ENCODE measurements at places on chromosomes 5 and 9.
A peak's percentile ranks its signal among the peaks of the same experiment; 100 is the strongest.

- no peak for ATAC-seq
These were observed 8.6 kb downstream of the TEK start for GRCh38 chr9:27117489-27118135.

GRCh38 chr5:90866915-90867731 lies 308.5 kb downstream of the ADGRV1 start:
- no peak for ATAC-seq

DNA sequence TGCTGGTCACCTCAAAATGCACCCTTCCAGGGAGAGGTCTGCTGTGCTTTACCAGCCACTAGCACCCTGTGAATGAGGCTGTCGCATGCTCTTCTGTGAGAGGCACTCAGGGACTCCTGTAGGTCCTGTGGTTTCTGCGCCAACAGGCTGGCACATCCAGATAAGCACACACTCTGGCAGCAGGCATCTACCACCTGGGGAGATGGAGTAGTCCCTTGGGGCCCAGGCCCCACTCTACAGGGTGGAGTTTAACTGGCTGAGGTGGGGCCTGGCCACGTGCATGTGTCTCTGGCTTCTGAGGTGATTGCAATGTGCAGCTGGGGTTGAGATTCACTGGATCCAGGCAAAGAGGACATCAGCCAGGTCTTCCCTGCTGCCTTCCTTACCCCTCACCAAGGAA lies 32.3 kb downstream of the TMEM174 start:
- ATAC-seq, result no peak

DNA sequence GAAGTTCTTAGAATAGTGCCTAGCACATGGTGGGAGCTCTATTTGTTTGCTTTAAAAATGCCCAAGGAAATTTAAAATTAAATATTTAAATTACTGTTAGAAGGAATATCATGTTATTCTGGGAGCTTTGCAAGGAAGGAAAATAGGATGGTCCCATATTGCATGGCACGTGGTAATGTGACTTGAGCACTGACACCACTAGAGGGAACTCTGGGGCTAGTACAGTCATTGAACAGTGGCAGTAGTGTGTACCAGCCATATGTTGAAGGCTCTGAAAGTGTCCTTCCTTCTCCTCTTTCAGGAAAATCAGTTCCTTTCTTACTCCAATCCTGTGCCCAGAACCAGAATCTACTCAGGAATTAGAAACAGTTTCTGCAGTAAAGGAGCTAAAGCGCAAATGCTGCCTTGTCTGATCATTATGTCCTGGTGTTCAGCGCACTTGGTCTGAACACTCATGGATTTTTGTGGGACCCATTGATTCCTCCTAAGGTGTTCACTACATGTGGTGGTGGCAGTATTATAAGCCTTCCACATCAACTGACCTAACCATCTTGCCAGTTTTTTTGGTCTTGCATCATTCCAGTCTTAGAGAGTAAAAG lies 54.1 kb downstream of the GDA start:
- peak; percentile 53 for ATAC-seq

DNA sequence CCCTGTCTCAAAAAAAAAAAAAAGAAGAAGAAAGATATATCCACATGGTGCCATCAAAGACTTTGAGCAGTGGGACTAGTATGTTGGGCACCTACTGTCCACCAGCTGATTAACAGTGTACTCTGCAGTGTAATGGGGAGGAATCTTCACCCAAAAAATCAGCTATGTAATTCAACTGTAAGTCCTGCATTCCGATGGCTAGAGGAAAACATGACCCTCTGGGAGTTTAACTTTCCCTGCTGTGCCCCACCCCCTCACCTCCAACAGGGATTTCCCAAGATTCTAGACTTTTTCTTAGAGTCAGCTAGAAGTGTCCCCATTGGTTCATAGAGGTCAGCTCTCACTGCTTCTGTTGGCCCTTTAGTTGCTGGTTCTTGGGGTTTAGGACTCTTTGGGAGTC lies 221.2 kb upstream of the CLINT1 start:
- ATAC-seq, result no peak

DNA sequence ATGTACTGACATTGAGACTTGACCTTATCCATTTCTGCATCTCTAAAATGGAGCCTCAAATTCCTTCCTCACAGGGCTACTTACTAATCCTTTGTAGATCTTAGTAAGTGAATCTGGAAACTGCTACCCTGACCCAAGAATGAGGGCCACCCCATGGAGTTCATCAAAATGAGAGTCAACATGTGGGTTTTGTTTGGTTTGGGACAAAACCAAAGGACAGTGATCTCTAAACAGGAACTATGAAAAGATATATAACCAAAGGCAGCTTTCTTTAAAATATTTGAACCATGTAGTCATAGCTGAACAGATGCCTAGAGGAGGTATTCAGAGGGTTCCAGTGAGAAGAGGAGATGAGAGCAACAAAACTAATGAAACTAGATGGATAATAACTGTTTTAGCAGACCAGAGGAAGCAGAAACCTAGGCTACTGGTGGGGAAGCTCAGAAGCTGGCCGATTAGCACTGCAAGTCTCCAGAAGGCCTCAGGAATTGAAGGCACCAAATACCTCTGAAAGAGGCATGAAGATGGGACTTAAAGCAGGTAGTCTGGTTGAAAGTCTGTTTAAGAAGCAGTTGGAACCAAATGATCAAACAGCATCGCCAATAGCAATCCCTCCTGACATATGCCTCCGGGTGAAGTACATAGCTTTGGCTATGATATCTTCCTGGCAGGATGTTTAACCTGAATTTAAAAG lies 45.8 kb downstream of the THOC3 start:
- ATAC-seq, result no peak

DNA sequence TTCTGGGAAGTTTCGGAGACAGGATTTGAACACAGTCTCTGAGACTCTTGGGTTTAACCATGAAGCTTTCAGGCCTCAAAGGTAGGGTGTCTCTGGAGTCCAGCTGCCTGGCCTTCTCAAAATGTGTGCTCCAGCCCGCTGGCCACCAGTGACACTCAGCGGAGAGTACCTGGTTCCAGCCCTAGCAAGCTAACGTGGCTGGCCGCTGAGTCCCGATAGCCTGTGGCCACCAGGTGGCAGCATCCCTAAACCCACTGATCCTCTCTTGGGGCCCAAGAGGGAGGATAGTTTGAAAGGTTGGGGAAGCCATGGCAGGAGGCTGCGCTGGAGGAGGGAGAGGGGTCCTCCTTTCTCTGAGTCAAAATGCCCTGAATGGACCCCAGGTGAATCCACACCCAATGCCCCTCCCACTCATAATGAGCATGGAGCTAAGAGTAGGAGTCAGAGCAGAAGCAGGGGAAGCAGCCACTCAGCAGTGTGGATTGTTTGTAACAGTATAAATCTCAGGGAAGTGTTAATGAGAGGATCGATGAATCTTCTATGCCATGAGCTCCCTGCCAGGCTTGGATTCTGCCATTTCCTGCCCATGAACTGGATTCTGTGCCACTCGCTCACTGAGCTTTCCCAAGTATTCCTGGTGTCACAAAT lies 5.4 kb upstream of the TIFAB start:
- peak; percentile 37 for ATAC-seq

GRCh38 chr5:161301586-161301985 lies 244.9 kb downstream of the GABRB2 start:
- no peak for ATAC-seq

GRCh38 chr9:5870691-5871090 lies 20.0 kb upstream of the MLANA start:
- ATAC-seq, result no peak

DNA sequence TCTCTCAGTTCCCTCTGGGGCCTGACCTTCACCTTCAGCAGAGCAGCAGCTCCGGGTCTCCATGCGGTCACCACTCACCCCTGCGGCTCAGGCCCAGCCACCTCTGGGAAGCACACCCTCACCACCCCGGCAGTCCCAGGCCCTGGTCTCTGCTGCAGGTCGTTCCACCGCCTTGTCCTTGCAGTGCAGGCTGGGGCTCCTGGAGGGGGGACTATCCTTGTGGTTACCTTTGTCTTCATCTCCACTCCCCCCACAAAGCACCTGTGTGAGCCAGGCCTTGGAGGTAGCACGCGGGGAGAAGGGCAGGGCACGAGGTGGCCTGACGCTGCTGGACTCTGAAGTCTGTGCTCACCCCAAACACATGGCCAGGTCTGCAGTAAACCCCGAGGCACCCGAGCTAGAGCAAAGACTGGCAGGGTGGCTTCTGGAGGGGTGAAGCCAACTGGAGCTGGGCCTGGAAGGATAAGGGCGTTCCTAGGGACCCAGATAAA lies 33.2 kb upstream of the RXRA start:
- no peak for ATAC-seq

- no peak for ATAC-seq
These were observed 23.0 kb downstream of the INIP start for GRCh38 chr9:112694706-112695555.

- ATAC-seq, result no peak
These were observed 14.0 kb downstream of the PDGFRB start for GRCh38 chr5:150141544-150142184.

DNA sequence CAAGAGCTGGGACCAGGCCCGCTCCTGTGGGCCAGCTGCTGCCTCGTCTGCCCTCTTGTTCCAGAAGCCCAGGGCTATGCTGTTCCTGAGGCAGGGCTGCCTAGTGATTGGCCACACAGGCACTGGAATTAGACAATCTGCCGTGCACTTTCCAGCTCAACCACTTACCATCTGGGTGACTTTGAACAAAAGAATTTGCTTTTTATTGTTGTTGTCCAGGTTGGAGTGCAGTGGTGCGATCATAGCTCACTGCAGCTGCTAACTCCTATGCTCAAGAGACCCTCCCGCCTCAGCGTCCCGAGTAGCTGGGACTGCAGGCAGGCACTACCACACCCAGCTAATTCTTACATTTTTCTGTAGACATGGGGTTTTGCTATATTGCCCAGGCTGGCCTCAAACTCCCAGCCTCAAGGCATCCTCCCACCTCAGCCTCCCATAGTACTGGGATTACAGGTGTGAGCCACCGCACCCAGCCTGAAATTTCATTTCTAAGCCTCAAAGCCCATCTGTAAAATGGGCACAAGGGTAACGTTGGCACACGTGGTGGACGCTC lies 1.2 kb upstream of the NEK6 start:
- no peak for ATAC-seq

- ATAC-seq, result no peak
These were observed 26.7 kb upstream of the FRMPD1 start for GRCh38 chr9:37624073-37624472.

DNA sequence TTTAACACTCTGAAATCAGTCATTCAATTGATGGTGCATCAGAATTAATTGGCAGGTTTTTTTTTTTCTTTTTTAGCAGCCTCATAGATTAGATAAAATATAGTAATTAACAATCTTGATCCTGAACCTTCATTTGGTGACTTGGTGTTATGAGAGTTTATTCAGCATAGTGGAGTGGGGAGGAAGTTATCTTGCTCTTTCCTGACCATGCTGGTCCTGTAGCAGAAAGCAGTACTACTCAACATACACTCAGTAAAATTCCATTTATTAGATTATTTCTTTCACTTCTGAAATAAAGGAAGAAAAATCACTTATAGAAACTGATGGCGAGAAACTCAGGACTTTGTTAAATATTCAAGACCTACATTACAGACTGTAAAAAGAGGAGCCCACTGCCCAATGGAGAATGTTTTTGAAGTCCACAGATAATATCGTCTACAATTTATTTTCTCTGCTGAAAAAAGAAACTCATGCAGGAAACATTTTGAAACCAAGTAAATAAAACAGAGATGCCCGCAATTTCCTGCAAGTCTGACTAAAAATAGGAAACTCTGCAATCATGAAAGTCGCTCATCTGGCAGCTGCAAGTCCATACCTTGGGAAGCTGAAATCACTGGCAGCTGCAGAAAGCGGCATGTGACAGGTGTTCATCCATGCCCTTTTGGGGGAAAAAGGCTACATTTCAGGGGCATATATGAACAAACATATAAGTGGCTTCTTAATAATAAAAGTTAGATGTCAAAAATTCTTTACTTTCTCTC lies 233.2 kb upstream of the RFX3 start:
- ATAC-seq, result no peak

DNA sequence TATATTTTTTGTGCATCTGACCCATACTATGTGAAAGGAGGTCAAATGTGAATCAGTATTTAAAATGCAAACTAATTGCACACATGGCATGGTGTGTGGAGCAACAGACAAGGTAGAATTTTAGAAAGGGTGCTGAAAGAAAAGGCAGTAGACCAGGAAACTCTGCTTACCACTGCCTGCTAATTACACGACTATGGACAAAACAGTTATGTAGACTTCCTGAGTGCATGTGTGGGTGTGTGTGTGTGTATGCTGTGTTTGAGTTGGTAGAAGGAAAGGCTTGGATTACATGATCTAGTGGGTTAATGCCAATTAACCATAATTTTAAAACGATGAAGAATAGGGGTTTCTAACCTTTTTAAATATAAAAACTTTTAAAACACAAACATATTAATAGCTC lies 349.9 kb downstream of the SH3GL2 start:
- no peak for ATAC-seq

DNA sequence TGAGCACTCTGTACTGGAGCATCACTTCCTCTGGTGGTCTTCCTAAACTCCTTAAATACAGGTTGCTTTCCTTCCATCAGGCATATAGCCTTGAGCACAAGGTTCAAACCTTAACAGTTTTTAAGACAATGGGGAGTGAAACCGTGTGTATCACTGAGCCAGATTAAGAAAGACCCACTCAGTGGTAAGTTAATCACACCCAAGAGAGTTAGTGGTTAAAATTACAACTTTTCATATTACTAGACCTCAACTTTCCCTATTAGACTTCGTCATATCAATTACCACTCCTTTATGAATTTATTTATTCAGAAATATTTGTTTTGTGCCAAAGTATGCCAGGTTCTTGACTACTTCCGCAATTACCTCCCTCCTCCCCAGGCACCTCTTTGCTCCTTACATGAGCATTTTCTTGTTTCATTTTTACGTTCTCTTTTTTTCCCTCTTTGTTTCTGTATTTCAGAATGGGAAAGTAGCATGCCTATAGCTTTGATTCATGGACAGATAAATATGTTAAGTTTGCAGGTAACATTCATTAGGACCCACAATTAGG lies 351.0 kb downstream of the KIAA0825 start:
- no peak for ATAC-seq

- no peak for ATAC-seq
These were observed 312.3 kb downstream of the MED10 start for GRCh38 chr5:6066016-6066415.

DNA sequence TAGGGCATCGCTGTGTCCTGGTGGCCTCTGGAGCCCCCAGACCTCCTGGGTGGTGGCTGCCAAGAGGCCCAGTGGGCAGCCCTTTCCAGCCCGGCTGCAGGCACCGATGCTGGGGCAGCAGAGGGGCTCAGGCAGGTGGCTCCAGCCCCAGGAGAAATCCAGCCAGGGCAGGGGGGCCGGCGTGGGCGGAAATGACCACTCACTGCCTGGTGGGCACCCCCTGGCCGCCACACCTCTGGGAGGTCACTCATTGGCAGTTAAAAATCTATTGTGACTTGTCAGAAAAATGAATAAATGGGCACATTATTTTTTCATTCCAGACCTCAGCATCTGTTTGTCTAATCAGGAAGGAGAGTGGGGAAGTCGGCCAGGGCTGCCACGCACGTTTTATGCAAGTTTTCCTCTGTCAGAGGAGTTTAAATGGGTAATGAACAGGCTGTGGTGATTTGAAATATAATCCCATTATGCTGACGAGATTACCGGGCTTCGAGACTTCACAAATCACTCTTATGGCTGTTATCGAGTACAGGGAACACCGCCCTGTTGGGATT lies 171.9 kb downstream of the GAPVD1 start:
- ATAC-seq, result no peak

- no peak for ATAC-seq
These were observed 197.3 kb downstream of the SLIT3 start for GRCh38 chr5:169103586-169104181.
